KBM-7 (cell line): ENCODE measurements at places on chromosomes 4 and X.

DNA sequence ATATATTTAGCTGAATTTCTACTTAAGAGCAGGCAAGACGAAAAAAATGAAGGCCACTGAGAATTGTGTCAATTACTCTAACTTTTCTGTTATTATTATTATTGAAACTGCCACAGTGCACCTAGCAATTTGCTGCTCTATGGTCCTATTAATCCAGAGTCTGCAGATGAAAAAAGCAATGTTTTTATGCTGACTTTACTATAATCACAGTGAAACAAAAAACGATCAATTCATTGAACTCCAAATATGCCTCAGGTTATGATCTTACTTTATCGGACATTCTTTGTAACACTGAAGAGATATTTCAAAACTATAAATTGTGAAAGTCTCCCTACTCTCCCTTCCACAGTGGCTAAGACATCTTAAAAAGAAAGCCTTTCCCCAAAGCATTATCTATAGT is 474.4 kb downstream of the KCNIP4 start:
- no peak for DNase-seq

DNA sequence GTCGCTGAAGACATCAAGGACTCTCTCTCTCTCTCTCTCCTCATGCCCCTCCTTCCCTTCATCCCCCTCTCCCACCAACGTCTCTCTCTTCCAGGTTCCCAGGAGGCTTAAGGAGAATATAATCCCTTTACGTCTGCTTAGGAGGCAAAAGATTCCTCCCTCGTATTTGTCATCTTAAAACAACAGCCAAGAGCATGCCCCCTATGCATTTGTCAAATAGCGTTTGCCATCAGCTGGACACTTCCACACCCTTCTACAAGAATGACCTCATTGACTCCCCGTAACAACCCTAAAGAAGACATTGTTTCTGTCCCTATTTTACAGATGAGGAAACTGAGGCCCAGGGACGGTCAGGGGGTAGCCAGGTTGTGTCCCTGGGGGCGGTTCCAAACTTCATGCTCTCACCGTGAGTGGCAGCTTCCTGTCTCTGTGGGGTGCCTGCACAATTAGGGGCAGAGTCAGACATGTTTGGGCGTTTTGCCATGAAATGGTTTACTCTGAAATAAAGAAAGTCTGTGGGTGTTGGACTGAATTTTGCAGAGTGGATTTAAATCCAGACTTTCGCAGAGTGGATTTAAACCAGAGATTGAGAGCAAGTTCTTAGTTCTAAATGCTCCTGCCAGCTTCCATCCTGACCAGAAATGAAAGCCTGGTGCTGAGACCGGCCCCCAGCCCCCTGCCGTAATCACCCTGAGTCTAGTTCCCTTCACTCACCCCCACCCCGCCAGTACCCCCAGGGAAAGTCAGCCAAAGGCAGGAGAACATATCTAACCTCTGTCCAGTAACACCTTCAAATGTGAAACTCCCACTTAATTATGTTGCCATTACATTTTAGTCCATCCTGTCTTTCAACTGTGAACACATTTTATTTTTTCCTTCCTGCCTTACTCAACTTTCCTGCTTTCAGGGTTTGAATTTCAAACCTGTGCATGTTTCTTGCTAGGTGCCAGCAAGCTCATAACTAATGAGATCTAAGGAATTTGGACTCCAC is 44.3 kb upstream of the TBL1X start:
- peak; percentile 74 for DNase-seq

DNA sequence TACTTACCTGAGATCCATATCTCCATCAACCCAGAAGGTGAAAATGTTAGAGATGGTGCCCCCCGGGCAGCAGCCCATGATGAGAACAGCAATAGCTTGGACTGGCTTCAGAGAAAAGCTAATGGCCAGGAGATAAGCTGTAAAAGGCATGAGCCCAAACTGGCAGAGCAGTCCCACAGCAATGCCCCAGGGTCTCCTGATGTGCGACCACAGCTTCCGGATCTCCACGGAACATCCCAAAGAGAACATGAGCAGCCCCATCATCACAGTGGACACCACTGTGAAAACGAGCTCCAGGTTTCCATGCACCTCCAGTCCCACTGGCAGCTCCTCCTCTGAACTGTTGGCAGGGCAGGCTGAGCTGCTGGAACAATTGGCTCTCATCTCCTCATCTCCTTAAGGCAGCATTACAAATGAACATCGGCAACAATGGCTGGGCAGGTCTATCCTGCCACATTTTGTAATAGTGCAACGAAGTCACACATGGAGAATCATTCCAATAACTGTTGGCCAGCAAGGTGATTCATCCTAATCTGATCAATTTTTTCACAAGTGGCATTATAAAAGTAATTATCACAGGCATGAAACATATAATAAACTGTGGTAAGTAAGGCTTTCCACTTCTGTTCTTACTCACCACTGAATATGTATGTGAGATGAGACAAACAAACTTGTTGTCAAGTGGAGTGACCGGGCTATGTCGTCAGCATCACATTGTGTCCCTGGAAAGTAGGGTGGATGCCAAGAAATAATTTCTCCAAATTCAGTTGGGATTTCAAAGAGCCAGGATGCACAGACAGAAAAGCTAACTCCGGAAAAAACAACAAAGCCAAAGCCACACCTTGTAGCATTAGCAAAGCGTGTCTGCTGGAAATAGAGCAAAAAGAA is at the start of gene SLC10A6:
Gene SLC10A6 (minus strand): TSS at position 653 of the 888 bp plus-strand sequence. CDS start 269 bp downstream, at position 384.
- no peak for DNase-seq

GRCh38 chr4:15254236-15254880 is 173.5 kb upstream of the C1QTNF7 start:
- no peak for DNase-seq

DNA sequence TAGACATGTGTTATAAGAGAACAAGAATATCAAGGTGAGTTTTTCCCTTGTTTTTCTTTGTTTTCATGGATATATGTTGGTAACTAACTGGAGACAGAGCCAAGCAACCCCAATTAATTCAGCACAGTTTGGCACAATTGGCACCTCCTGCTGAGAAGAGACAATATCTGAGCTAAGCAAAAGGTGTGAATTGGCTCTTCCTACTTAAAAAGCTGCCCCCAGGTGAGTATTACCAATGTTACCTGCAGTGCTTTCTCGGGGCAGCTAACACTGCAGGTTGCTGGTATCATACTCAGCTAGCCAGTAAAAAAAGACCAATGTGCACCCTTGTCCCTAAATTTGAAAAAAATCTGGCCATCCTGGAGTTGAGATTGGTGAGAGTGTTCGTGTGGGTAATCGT is 871.2 kb upstream of the TENM3 start:
- DNase-seq, result no peak

GRCh38 chr4:105504744-105505143 is 30.9 kb upstream of the PPA2 start:
- no peak for DNase-seq

GRCh38 chr4:98387345-98388026 is 126.3 kb downstream of the RAP1GDS1 start:
- DNase-seq, result no peak

DNA sequence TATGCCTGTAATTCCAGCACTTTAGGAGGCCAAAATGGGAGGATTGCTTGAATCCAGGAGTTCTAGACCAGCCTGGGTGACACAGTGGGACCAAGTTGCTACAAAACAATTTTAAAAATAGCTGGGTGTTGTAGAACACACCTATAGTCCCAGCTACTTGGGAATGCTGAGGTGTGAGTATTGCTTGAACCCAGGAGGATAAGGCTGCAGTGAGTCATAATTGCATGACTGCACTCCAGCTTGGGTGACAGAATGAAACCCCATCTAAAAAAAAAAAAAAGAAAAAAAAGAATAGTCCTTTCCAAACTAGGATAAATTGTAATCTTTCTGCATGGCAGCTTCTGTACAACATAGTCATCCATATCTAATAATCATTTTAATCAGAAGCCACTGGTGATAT is 270.1 kb upstream of the INTU start:
- DNase-seq, result no peak

DNA sequence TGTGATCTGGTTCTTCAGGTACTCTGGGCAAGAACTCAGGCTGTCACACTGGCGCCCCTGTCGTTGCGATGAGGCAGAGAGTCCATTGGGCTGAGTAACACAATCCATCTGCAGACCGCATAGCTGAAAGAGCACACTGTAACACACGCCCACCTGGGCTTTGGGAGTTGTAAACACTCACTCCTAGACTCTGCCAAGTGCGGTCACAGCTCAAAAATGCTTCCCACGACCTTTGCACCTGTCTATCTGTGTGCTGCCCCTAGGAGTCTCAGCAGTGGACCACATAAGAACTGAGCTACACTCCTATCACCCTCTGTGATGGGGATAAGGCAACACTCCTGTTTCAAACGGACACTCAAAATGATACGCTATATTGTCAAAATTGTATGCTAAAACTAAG is 2028.3 kb downstream of the PCDH7 start:
- no peak for DNase-seq

GRCh38 chr4:53847965-53848364 is 216.4 kb downstream of the CHIC2 start:
- no peak for DNase-seq

GRCh38 chrX:12118134-12118533 is 20.1 kb upstream of the FRMPD4 start:
- no peak for DNase-seq

- no peak for DNase-seq
Measured at GRCh38 chr4:40986375-40986774, 228.0 kb downstream of the APBB2 start.

DNA sequence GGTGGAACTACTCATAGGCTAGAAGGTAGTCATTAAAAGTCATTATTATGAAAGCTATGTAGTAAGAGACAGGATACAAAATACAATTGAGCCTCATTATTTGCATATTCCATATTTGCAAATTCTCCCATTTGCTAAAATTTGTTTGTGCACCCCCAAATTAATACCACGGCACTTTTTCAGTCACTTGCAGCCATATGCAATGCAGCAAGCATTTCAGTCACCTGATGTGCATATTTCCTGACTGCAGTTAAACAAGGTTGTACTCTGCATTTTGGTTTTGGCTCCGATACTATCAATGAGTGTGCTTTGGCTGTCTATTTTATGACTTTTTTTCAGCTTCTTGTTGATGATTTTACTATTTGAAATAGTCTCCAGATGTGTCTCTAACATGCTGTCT is 62.9 kb downstream of the ZNF330 start:
- DNase-seq, result no peak

DNA sequence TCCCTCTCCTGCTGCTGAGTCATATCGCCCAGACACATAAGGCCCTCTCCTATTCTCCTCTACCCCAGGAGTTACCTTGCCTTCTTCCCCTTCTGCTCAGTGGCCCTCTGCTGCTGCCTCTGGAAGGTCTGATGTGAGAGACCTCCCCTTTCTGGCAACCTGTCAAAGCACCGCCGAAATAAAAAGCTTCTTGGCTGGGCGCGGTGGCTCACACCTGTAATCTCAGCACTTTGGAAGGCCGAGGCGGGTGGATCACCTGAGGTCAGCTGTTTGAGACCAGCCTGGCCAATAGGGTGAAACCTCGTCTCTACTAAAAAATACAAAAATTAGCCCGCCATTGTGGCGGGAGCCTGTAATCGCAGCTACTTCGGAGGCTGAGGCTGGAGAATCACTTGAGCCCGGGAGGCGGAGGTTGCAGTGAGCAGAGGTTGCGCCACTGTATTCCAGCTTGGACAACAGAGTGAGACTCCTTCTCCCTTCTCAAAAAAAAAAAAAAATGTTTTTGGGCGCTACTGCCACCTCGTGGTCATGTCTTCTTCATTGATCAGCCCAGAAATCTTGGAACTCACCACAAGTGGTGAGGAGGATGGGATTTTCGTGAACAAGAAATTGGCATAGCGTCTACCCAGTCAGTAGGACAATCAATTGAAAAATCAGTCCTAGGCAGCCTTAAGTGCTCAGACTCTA is 8.6 kb upstream of the ZXDA start:
- DNase-seq, result peak; percentile 74

DNA sequence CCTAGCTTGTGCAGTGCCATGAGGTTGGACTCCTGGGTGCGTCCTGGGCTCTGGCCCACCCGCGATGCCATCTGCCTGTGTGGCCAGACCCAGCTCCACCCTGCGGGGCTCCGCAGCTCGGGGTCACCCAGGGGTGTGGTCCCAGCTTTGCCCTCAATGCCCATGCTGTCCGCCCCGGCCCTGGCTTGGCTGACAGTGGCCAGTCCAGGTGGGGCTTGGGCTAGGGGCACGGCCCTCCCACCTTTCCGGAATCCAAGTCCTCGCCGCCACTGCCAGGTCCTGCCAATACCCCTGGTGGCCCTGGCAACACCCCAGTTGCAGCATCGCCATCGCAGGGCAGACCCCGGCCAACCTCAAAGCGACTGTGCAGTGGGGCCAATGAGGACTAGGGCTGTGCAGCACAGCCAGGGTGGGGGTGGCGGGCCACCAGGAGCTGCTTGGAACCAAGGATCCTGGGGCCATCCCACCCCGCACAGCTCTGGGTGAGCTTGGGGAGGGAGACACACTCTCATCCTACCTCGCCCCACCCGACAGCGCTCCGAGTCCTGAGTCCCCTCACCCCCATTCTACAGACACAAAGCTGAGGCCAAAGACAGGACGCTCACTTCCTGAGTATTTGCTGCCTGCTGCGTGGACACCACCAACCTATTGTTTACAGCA is 80.9 kb downstream of the ZNF718 start:
- no peak for DNase-seq

DNA sequence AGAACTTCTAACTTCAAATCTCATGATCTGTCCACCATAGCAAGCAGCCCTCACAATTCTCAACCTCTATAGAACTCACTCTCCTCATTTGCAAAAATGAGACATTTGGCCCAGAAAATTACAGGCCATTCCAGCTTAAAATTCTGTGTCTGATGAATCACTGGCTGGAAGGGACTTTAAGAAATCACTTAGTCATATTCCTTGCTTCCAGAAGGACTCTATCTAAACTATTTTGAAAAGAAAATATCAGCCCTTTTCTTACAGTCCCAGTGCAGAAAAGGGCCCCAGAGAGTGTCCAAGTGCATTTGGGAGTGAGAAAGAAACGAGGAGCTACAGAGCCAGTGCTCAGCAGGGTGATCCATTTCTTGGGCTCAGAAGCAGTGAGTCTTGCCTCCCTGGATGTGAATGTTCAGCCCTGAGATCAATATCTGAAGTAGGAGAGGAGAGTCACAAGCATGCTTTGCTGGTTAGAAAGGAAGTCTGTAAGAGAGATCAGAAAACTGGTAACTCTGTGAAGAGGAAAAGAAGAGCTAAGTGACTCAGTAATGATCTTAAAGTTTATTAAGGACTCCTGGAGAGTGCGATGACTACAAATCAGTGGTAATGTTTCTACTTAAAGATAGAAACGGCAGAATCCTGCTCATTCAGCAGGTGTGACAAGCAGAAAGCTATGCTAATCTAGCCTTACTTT is 139.8 kb downstream of the PALLD start:
- DNase-seq, result no peak
